Sigmoid colon (tissue), 7 donors: ENCODE measurements at places on chromosomes 4 and X. TPM values are rescaled to one million over a fixed set of nuclear protein-coding genes. Genes with fewer than 3 reads are reported as not detected.

- peaks cover 16% of the 10 kb centered on the region for H3K36me3 ChIP-seq
- no peak for DNase-seq
- H3K4me1 ChIP-seq = peaks cover 27% of the 10 kb centered on the region
- no peak overlapping the region for H3K27ac ChIP-seq
- no peak overlapping the region for H3K4me3 ChIP-seq
- no peaks in the 10 kb centered on the region for H3K27me3 ChIP-seq
Observed at GRCh38 chr4:148061795-148062194, 329.9 kb downstream of the ARHGAP10 start.

GRCh38 chr4:138114434-138114833 lies 127.7 kb downstream of the SLC7A11 start:
- H3K4me1 ChIP-seq = no peaks in the 10 kb centered on the region
- no peak for DNase-seq
- no peak overlapping the region for H3K27ac ChIP-seq
- no peaks in the 10 kb centered on the region for H3K27me3 ChIP-seq

GRCh38 chrX:2383735-2384134 lies 117.0 kb downstream of the DHRSX start:
- no peaks in the 10 kb centered on the region for H3K36me3 ChIP-seq
- no peak overlapping the region for H3K27ac ChIP-seq
- H3K4me3 ChIP-seq = no peak overlapping the region
- no peak for DNase-seq

GRCh38 chrX:155071694-155072280 lies 479 bp downstream of the BRCC3 start:
- peak overlapping the region; percentile 61 for H3K4me3 ChIP-seq
- no peaks in the 10 kb centered on the region for H3K36me3 ChIP-seq
- DNase-seq = peak; percentile 68
- no peaks in the 10 kb centered on the region for H3K4me1 ChIP-seq
- no peaks in the 10 kb centered on the region for H3K27me3 ChIP-seq
- peak overlapping the region; percentile 88 for H3K27ac ChIP-seq

DNA sequence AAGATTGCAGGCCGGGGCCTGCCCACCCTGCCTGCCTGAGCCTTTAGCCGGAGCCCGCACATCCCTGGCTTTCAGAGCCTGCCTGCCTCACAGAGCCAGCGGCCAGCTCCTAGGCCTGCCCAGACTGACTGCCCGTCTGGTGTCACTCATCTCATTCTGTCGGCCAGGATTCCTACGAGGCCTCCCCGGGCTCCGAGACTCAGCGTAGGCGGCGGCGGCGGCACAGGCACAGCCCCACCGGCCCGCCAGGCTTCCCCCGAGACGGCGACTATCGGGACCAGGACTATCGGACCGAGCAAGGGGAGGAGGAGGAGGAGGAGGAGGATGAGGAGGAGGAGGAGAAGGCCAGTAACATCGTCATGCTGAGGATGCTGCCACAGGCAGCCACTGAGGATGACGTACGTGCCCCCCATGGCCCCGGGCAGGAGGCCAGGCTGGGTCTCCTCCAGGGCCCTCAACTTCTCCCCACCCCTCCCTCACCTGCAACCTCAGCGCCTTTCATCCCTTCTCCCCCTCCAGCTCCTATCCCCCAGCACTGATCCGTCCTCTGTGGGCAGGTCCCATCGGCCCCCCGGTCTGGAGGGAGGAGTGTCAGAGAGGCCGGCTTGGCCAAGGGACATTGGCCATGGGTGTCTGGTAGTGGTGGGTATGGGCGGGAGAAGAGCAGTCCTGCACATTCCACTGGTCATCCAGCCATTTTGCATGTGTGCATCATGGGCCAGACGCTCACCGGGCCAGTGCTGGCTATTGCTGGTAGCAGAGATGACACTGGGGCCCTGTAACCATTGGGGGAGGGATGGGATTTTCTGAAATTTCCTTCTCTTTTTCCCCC lies 22.6 kb upstream of the UBA1 start:
- no peaks in the 10 kb centered on the region for H3K27me3 ChIP-seq
- peaks cover 10% of the 10 kb centered on the region for H3K4me1 ChIP-seq
- H3K4me3 ChIP-seq = no peak overlapping the region
- no peak for DNase-seq
- H3K27ac ChIP-seq = no peak overlapping the region

GRCh38 chr4:52554612-52555355 lies 104.3 kb downstream of the USP46 start:
- DNase-seq = no peak
- no peaks in the 10 kb centered on the region for H3K4me1 ChIP-seq
- H3K27ac ChIP-seq = no peak overlapping the region
- no peaks in the 10 kb centered on the region for H3K36me3 ChIP-seq
- no peak overlapping the region for H3K4me3 ChIP-seq
- H3K27me3 ChIP-seq = no peaks in the 10 kb centered on the region

DNA sequence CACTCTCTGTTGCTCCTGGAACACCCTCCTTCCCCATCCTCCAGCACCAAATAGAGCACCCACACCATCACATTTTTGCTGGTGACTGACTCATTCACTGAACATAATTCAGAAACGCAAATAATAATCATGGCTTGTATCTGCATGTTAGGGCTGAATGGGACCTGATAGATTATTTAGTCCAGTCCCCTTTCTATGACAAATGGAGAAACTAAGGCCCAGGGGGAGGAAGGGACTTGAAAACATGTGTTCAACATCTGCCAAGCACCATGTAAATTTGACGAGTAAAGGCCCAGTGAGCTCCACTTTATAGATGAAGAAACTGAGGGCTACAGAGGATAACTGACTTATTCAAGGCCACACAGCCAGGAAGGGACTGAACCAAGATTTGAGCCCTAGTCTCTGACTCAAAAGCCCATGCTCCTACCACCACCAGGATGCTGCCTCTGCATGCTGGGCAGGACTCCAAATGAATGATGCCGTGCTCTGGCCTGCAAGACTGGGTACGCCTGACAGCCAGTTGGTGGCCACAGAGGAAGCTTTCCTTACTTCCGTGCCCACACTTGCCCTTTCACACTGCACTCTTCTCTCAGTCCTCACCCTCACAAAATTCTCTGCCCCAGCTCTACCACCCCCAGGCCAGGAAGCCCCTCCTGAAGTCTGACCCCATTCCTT lies 133.3 kb upstream of the PJA1 start:
- H3K4me1 ChIP-seq = no peaks in the 10 kb centered on the region
- H3K36me3 ChIP-seq = no peaks in the 10 kb centered on the region
- no peaks in the 10 kb centered on the region for H3K27me3 ChIP-seq

DNA sequence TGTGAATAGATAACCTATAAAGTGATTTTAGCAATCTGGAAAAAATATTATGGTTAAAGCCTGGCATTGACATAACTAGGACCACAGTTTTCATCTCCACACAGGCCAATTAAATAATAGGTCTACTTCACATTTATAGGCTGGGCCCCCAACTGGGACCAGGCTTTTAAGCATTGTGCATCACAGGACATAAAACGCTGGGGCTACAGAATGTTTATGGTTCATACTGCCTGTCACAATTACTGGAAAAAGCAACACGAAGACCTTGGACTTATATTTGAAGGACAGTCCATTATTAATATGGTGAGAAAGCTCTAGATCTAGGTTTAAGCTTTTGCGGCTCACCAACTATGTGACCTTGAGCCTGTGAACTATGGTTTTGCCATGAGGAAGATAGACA lies 94.2 kb downstream of the MFAP3L start:
- H3K4me3 ChIP-seq = no peak overlapping the region
- H3K4me1 ChIP-seq = no peaks in the 10 kb centered on the region
- no peaks in the 10 kb centered on the region for H3K27me3 ChIP-seq
- no peak for DNase-seq
- no peaks in the 10 kb centered on the region for H3K36me3 ChIP-seq

DNA sequence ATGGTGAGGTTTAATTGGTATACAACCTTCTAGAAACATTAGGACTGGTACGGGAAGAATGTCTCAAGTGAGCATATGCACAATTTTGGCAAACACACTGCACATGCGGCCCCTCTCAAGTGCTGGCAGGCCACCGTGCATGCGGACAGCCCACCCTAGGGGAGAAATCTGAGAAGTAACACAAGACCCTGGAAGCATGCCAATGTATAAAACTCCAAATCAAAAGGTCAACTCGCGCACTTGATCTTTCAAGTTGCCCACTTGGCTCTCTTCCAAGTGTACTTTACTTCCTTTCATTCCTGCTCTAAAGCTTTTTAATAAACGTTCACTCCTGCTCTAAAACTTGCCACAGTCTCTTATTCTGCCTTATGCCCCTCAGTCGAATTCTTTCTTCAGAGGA lies 488.3 kb downstream of the CFAP47 start:
- H3K27me3 ChIP-seq = no peaks in the 10 kb centered on the region
- no peak overlapping the region for H3K4me3 ChIP-seq
- no peak overlapping the region for H3K27ac ChIP-seq
- no peak for DNase-seq

DNA sequence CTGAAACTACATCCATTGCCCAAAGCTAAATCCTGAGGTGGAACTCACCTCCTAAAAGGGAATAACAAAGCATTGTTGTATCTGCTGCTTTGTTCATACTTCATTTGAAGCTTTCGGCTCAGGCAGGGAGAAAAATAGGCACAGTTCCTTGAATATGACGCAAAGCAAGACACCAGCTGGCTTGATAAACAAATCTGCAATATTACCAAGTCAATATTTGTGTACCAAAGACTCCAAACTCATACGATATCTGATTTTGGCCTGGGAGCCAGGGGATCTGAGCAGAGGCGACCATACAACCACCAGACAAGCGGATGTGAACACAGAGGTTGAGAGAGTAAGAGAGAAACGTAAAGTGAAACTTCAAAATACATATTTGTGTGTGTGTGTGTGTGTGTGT lies 34.8 kb upstream of the RAP1GDS1 start:
- H3K4me3 ChIP-seq = no peak overlapping the region
- H3K36me3 ChIP-seq = no peaks in the 10 kb centered on the region
- no peaks in the 10 kb centered on the region for H3K4me1 ChIP-seq
- DNase-seq = no peak

DNA sequence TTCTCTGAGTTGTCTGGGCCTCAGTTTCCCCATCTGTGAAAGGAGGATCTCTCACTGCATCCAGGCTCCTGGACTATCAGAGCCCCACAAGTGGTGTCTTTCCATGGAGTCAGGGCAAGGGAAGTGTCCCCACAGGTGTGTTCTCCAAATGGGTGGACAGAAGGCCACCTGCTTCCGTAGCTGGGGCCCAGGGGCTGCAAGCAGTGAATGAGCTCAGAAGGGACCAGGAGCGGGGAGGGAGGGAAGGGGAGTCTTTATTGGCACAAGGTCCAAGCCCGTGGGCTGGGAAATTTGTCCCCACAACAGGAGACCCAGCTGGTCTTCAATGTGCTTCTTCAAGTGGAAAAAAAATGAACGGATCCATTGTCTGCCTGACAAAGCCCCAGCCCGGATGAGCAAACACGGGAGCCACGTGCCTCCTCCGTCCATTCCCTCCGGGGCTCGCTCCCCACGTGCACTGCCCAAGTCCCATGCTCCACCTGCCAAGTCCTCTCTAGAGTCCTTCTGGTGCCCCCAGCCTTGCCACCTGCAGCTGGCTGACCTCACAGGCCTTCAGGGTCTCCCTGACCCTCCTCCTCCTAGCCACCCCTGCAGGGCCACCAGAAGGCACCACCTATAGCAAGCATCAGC lies 72.0 kb downstream of the JAKMIP1 start:
- DNase-seq = peak; percentile 53
- H3K4me3 ChIP-seq = no peak overlapping the region
- no peaks in the 10 kb centered on the region for H3K27me3 ChIP-seq
- H3K36me3 ChIP-seq = no peaks in the 10 kb centered on the region
- H3K27ac ChIP-seq = no peak overlapping the region
- no peaks in the 10 kb centered on the region for H3K4me1 ChIP-seq

DNA sequence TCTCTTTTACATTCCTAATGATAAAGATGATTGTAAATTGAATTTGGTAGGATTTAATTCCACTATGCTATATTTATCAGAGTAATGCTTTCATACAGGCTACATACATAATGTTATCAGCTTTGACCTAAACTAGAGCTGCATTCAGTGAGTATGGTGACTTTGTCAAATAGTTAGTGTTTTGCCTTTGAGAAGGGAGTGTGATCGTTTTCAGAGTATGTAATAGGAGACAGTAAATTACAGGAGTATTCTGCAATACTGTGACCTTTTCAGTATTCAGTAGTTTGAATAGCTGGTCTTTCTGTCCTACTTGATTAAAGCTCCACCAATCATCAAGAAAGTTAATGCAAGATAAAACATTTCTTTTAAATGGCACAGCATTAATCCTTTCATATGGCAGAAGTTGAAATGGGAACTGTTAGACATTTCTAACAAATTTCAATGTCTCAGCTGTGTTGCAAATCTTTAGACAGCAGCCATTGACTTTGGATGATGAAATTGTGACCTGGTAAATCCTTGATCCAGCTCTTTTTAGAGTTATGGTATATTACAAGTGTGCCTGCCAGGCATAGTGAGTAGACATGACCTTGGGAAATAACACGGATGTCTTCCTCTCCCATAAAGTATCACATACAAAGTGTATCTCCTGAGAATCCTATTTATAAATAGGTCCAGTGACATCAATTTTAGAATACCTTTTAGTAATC lies 455.3 kb downstream of the KCTD8 start:
- H3K27me3 ChIP-seq = no peaks in the 10 kb centered on the region
- H3K4me1 ChIP-seq = no peaks in the 10 kb centered on the region
- no peaks in the 10 kb centered on the region for H3K36me3 ChIP-seq
- no peak overlapping the region for H3K27ac ChIP-seq

GRCh38 chr4:3611778-3612177 lies 79.6 kb upstream of the LRPAP1 start:
- no peaks in the 10 kb centered on the region for H3K27me3 ChIP-seq
- H3K4me3 ChIP-seq = no peak overlapping the region
- H3K36me3 ChIP-seq = no peaks in the 10 kb centered on the region
- H3K27ac ChIP-seq = no peak overlapping the region

The CFAP299 gene
- 1.4 TPM for total RNA-seq

The VCX3A gene
- total RNA-seq = not detected

The RRH gene
- not detected for total RNA-seq

The EDNRA gene
- total RNA-seq = 10.5 TPM

The CT55 gene
- not detected for total RNA-seq

The ANK2 gene
- total RNA-seq = 69.8 TPM

The RTL9 gene
- total RNA-seq = not detected

The BMPR1B gene
- total RNA-seq = 2.2 TPM

The PGRMC2 gene
- 58.1 TPM for total RNA-seq

The IL3RA gene
- total RNA-seq = 5.6 TPM

The NAP1L2 gene
- 6.1 TPM for total RNA-seq

The PHKA2 gene
- 8.9 TPM for total RNA-seq

The NR0B1 gene
- total RNA-seq = not detected

The CNGA2 gene
- total RNA-seq = not detected
